PC-3 (cell line): ENCODE measurements at places on chromosomes 3 and 15. TPM values are rescaled to one million over a fixed set of nuclear protein-coding genes. Genes with fewer than 3 reads are reported as not detected.

DNA sequence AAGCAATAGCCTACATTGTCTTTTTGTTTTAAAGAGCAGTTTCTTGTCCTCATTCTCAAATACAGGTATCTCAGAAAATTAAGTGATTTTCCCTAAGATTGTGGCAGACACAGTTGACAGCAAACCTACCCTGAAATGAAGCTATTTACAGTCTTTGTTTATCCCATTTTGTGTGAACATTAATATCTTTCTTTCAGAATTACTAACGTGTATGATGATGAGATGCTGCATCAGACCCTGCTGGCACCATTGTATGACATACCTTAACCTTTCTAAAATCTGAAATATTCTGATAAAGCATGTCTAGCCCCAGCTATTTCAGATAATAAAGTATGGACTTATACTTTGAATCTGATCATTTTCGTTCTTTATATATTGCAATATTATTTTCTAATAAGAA is 185.9 kb downstream of the RSRC1 start:
- DNase-seq = no peak

GRCh38 chr3:29760226-29760685 is 479.4 kb downstream of the RBMS3 start:
- DNase-seq = no peak

DNA sequence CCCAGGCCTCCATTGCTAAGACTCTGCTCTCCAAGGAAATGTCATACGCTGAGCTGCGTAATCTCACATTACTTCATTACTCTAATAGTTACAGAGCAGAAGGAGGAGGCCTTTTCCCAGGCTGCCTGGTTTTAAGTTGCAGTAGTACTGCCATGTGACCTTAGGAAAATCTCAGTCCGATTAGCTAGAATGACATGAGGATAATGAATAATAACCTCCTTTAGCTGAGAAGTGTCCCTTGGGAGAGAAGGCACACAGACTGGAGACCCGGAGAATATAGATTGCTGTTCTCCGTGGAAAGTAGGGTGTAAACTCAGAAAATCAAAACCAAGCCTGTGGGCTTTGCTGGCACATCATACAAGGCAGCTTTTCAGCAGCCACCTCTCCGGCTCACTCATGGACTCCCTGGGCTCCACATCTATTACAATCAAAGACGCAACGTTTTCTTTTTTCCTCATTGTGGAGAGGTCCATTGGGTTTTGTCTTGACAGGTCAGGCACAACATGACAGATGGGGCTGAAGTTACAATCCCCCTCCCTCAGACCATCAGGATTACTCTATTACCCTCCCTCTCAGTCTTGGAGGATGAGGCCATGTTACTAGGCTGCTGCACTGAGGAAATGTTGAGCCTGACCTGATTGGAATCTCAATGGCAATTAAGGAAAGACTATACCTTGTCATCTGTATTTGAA is 134.8 kb upstream of the MB21D2 start:
- no peak for DNase-seq

- DNase-seq = no peak
Measured at GRCh38 chr3:47566667-47567066, 12.0 kb downstream of the CSPG5 start.

DNA sequence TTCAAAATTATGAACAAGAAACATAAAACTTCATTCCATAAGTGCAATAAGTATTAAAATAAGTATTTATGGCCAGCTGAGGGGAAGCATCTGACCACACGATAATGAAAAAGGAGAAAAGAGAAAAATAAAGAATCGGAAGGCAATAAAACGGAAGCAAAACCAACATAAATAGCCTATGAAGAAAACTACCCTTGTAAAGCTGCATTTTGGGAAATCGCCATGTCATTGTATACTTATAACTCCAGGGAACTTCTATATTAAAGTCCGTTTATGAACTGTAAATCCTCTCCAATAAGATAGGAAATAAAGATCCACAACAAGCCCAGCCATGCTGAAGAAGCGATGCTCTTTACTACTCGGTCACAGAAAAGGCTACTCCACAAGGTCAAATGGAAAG is 47.7 kb downstream of the MORC1 start:
- no peak for DNase-seq

GRCh38 chr3:110344897-110345767 is 726.5 kb upstream of the NECTIN3 start:
- DNase-seq = no peak

Gene BTLA
- not detected in 2 replicates for total RNA-seq

Gene SLC28A2
- not detected in 2 replicates for total RNA-seq

Gene DNASE1L3
- 0.36 and 0.63 TPM in 2 replicates for total RNA-seq

Gene STRA6
- total RNA-seq = 0.29 and 5.8 TPM in 2 replicates
